ENCODE measurements at places on chromosomes 1 and 21.

GRCh38 chr1:37399205-37399604 is 75.2 kb upstream of the ZC3H12A start:
- no peak for DNase-seq

GRCh38 chr1:152018537-152018936 is 18.3 kb downstream of the S100A11 start:
- DNase-seq, result no peak

- no peak for DNase-seq
Observed at GRCh38 chr1:197848350-197848749, 54.1 kb upstream of the C1orf53 start.

- no peak for DNase-seq
Observed at GRCh38 chr1:58573705-58574591, 3.1 kb downstream of the TACSTD2 start.

DNA sequence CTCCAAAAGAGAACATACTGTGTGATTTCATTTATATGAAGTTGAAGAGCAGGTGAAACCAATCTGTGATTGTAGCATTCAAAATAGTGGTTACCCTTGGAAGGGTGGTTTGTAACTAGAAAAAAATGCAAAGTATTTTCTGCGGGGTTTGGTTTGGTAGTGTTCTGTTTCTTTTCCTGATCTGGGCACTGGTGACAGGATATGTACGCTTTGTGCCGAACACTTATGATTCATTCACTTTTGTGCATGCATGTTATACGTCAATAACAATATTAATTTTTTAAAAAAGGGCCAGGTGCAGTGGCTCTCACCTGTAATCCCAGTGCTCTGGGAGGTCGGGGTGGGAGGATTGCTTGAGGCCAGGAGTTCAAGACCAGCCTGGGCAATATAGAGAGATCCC is 63.8 kb downstream of the CD34 start:
- DNase-seq, result no peak

DNA sequence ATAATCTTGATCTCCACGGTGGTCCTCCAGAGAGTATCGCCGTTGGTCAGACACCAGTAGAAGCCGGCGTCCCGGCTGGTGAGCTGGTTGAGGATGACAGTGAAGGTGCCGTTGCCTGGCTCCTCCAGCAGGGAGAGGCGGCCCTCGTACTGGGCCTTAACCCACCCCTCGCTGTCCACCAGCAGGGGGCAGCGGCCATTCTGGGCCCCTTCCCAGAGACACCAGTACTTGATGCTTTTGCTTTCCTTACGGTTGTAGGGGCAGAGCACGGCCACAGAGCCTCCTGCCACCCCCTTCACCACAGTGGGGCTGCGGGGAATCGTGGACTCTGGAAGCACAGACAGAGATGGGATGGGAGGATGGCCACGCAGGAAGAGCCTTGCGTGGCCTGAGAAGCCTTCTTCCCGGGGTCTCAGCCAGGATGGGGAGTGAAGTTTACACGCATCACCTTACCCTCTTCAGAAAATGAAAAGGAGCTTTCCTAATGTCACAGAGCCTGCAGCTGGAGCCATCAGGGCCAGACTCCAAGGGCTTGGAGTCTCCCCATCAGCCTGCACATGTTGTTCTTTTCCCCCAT is 10.7 kb downstream of the PIGR start:
- peak; percentile 45 for DNase-seq

- no peak for DNase-seq
Observed at GRCh38 chr1:2258996-2259395, 30.9 kb downstream of the SKI start.

GRCh38 chr1:209150114-209150513 is 433.4 kb upstream of the CAMK1G start:
- peak; percentile 28 for DNase-seq

- DNase-seq, result no peak
Observed at GRCh38 chr21:43719748-43720538, 1.0 kb downstream of the PDXK start.

GRCh38 chr1:232974971-232975370 is 24.6 kb downstream of the NTPCR start:
- no peak for DNase-seq

GRCh38 chr1:148315071-148315811 is 163.2 kb upstream of the NBPF11 start:
- peak; percentile 24 for DNase-seq

DNA sequence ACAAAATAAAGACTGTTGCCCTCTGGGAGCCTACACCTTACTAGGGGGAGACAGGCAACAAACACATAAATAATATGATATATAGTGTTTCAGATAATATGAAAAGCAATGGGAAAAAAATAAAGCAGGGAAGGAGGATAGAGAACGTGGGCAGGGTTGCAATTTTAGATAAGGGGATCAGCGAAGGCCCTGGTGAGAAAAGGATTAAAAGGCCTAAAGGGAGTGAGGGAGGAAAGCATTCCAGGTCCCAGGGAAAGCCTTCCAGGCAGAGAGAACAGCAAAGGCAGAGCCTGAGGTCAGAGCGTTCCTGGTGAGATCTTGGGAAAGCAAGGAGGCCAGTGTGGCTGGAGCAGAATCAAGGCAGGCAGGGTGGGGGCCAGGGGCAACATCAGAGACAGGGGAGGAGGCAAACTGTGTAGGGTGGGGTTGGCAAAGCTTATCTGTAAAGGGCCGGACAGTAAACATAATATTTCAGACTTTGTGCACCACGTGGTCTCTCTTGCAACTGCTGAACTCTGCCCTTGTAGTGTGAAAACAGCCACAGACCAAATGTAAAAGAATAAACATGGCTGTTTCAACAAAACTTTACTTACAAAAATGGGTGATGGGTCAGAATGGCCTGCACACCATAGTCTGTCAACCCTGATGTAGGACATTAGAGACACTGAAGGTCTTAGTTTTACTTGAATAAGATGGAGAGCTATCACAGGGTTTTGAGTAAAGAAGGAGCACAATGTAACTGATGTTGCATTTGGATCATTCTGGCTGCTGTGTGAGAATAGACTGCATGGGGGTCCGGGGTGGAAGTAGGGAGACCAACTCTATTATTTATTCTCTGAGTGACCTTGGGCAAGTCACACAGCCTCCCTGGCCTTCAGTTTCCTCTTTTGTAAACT is 13.3 kb upstream of the CPT2 start:
- no peak for DNase-seq

DNA sequence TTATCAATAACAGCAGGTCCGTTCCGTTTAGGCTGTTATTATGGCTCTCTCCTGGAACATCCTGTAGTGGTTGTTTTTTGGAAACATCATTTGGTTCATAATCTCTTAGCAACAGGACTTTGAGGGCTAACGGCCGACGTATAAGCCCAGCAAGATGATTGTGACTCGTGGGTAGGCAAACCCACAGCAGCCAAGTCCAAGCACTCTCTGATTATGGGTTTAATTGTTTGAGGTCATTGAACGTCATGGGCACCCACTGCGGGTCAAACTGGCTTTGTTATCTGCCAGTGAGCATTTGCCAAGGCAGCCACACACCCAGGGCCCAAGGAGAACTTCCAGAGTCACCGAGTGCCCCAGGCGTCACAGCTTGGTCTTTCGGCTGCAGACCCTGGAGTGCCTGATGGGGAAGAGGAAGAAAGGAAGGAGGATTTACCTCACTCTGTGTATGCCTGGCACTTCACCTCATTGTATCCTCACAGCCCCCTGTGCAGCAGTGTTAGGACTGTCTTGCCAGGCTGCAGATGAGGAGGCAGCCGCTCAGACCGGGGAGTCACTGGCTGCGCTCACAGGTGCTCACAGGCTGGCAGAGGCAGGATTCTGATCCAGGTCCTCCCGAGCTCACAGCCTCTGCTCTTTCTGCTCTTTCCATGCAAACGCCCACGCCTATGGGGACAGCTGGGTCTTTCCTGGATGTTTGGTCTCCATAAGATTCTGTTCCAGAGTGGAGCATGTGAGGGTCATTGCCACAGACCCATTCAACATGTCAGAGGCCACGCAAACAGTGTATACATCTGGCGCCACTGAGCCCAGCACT is 30.8 kb upstream of the EPS8L3 start:
- DNase-seq, result no peak

DNA sequence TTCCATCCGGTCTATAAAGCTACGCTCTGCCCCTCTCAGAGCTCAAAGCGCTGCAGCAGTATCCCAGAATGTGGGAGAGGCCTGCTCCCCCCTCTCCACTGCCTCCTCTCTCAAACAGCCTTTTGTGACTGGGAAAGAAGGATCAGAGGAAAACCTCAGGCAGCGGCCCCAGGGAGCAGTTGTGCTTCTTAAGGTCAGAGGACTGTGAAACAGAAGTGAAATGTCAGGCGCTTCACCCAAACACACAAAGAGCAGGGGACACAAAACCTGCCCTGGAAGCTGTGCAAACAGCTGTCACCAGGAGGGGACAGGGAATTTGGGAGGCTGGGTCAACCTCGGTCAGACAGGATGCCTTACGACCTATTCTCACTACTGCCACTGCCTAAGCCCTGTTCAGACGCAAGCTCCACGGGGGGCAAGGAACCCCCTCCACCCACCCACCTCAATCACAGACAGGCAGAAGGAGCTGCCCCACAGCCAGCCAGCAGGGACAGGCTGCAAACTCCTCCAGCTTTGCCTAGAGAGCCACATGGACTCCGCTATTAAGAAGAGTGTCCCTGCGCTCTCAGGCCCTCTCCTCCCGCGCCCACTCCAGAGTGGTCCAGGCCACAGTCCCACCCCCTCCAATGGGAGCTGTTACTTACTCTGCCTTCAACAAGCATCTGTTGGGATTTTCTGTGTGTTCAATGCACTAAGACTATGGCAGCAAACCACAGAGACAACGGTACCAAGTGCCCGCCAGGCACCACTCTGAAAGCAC is 14.6 kb downstream of the SSBP3 start:
- no peak for DNase-seq

GRCh38 chr1:111141245-111142220 is 1.5 kb downstream of the CEPT1 start:
- DNase-seq, result no peak

DNA sequence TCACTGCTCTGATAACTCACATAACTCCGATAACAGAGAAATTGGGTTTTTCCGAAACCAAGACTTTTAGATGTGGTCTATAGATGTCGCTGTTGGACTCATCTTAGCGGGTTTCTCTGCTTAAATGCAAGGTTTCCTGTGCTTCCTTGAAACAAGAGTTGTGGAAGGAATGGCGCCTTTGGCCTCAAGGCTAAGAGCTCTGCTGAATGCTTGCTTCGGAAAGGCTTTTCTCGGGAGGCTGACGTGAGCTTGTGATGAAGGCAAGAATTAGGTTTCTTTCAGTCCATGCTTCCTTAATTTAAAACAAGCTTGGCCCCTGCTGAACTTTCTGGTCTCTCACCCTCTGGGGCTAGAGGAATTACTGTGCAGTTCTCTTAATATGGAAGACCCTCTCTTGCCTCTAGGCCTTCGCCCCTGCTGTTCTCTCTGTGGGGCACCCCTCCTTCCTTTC is 113.5 kb downstream of the MAP3K21 start:
- peak; percentile 75 for DNase-seq

GRCh38 chr1:110472546-110472945 is 21.6 kb downstream of the PROK1 start:
- no peak for DNase-seq

- no peak for DNase-seq
Observed at GRCh38 chr1:240931031-240931430, 319.1 kb upstream of the GREM2 start.

Data from COLO829 (cell line).